ENCODE measurements at places on chromosomes 12 and 14.

DNA sequence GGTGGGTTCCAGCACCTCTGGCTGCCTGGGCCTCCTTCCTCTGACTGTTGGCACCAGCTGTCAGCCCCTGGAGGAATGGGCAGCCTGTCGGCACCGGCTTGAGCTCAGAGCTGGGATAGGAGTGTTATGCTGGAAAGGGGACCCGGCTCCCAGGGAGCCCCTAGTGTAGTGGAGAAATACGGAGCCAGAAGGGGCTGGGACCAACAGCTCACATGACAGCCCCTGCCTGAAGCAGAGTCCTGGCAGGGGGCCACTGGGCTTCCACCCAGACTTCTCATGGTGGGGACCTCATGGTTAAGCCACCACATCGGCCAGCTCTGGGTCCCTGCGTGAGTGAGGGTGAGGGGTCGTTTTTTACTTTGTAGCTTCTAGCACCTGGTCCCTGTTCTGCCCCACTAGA, 174.5 kb downstream of the TSPAN9 start:
- DNase-seq, result no peak

DNA sequence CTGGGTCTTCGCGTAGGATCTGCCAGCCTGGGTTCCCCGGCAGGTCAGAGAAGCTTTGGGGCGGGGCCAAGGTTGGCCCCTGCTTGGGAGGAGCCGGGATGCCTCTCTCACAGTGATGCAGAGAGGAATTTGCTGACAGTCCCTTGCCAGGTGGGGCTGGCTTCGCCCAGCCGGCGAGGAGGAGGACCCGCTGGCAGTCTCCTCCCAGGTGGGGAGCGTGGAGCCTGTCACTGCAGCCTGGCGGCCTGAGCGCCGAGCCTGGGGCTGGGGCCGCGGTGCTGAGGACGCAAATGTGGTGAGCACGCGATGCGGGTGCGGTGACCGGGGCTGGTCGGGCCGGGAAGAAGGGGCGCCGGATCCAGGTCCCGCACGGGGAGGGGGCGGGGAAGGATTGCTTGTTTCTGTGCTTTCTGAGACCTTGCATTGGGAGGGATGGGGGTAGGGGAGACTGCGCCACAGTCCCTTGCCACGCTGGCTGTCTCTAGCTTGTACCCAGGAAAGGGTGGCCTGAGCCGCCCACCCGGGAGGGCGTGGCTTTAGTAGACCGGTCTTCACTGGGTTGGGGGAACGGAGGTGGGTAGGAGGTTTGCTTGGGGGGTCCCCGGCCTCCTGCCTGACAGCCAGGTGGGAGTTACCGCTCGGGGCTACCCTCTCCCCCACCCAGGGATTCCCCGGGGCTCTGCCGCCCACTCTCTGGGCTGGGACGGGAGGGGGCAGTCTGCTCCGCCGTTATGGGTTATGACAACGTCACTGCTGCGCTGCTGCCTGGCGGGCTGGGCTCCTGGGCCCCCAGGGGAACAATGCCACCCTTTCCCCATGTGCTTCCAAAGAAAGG, at the start of gene TMEM63C:
TMEM63C (plus strand) TSS at position 196 of the 835 bp plus-strand sequence. CDS start 37,016 bp downstream, outside the sequence.
- DNase-seq, result no peak

GRCh38 chr14:53875324-53875897, 81.2 kb downstream of the BMP4 start:
- DNase-seq, result no peak

- no peak for DNase-seq
These were observed 18.8 kb upstream of the FLVCR2 start for GRCh38 chr14:75559451-75560222.

DNA sequence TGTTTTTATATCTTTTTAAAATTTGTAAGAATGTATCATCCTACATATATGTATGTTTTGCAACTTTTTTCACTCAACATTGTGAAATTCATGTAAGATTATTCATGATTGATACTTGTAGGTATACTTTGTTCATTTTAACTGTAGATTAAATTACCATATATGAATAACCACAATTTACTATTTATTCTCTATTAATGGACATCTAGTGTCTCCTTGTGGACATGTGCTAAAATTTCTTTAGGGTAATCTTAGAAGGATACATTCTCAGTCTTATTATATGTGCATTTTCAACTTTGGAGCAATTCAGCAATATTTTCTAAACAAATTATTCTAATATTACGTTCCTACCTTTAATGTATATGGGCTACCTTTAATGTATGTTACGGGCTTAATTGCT, 192.4 kb downstream of the FUT8 start:
- no peak for DNase-seq

GRCh38 chr12:66902020-66902419, 223.1 kb upstream of the GRIP1 start:
- no peak for DNase-seq

GRCh38 chr12:121579190-121579791, 1.5 kb downstream of the KDM2B start:
- DNase-seq, result no peak

Data from thoracic aorta (tissue), 2 donors.